ENCODE measurements at places on chromosomes 2 and 18. TPM values are rescaled to one million over a fixed set of nuclear protein-coding genes. Genes with fewer than 3 reads are reported as not detected.

The L3MBTL4 gene
- total RNA-seq: 10.2 TPM

The TUBA4B gene
- total RNA-seq: not detected

The RESP18 gene
- total RNA-seq: not detected

The C1QL2 gene
- total RNA-seq: not detected

The SCN7A gene
- not detected for total RNA-seq
